ENCODE measurements at places on chromosomes 5 and 9. TPM values are rescaled to one million over a fixed set of nuclear protein-coding genes. Genes with fewer than 3 reads are reported as not detected.

DNA sequence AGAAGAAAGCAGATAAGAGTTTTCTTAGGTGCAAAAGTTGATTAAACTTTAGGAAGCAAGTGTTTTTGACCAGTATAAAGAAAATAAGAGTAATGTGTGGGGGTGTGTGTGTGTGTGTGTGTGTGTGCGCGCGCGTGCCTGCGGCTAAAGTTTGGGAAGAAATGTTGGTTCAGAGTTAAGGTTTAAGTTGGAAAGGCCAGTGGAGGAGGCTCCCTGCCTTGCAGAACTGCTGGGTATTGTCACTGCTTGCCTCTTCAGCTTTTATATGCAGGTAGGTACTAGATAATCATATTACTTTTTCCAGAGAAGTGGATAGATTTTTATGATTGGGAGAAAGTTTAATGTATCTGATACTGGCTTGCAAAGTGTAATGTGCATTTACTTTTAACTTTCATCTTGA is 2.0 kb downstream of the PIK3R1 start:
- no peaks in the 10 kb centered on the region for H3K27me3 ChIP-seq
- peaks cover 40% of the 10 kb centered on the region for H3K4me1 ChIP-seq

DNA sequence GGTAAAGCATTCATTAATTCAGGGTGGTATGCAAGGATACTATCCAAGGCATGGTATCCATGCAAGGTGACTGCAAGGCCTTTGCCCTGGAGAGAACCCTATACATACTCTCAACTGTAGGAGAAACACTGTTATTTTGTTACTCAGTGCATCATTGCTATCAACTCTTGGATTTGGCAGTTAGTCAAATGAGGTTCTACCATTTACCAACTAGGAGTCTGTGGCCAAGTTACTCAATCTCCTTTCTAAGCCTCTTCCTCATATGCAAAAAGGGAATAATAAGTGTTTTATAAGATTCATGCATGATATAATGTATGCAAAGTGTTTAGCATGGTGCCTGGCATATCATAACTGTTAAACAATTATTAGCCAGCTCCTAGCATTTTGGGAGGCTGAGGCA is 4.0 kb downstream of the PCDHGC3 start:
- DNase-seq = no peak
- H3K27ac ChIP-seq = no peak overlapping the region
- H3K4me3 ChIP-seq = no peak overlapping the region
- H3K27me3 ChIP-seq = no peaks in the 10 kb centered on the region
- H3K36me3 ChIP-seq = no peaks in the 10 kb centered on the region

- H3K27ac ChIP-seq = peak overlapping the region; percentile 93
- peaks cover 11% of the 10 kb centered on the region for H3K36me3 ChIP-seq
- DNase-seq = peak; percentile 81
Observed at GRCh38 chr9:131608493-131609037, 63.2 kb downstream of the PRRT1B start.

- no peak overlapping the region for H3K27ac ChIP-seq
- H3K36me3 ChIP-seq = no peaks in the 10 kb centered on the region
- no peak overlapping the region for H3K4me3 ChIP-seq
- no peak for DNase-seq
Observed at GRCh38 chr5:87151547-87151946, 116.1 kb upstream of the RASA1 start.

The CAPSL gene
- not detected for total RNA-seq

GRCh38 chr9:120710110-120710981 is 3.9 kb downstream of the MEGF9 start:
- H3K4me3 ChIP-seq = peak overlapping the region; percentile 33
- no peaks in the 10 kb centered on the region for H3K27me3 ChIP-seq
- peaks cover 34% of the 10 kb centered on the region for H3K4me1 ChIP-seq

The MATR3 gene
- total RNA-seq = 131 TPM

GRCh38 chr5:164818445-164818844 is 1313.0 kb downstream of the MAT2B start:
- H3K27me3 ChIP-seq = no peaks in the 10 kb centered on the region
- no peak overlapping the region for H3K27ac ChIP-seq
- H3K4me3 ChIP-seq = no peak overlapping the region

DNA sequence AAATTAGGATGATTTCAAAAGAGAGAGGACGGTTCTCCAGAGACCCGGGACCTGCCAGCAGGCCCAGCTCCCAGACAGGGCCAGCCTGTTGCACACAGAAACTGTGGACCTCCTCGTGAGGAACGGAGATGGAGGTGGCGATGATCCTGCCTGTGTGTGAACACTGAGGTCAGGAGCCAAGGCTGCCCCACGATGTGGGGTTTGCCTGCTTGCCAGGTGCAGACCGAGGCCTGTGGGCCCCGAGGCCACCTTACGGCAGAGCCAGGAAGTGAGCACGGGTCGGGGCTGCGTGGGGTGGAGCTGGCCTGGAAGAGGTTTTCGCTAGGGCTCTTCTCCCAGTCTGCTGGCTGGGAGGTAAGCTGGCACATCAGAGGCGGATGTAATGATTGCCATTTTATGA is 4.3 kb downstream of the FAM163B start:
- no peak overlapping the region for H3K27ac ChIP-seq
- DNase-seq = no peak
- no peaks in the 10 kb centered on the region for H3K4me1 ChIP-seq
- no peaks in the 10 kb centered on the region for H3K36me3 ChIP-seq
- peaks cover 5% of the 10 kb centered on the region for H3K27me3 ChIP-seq
- no peak overlapping the region for H3K4me3 ChIP-seq

DNA sequence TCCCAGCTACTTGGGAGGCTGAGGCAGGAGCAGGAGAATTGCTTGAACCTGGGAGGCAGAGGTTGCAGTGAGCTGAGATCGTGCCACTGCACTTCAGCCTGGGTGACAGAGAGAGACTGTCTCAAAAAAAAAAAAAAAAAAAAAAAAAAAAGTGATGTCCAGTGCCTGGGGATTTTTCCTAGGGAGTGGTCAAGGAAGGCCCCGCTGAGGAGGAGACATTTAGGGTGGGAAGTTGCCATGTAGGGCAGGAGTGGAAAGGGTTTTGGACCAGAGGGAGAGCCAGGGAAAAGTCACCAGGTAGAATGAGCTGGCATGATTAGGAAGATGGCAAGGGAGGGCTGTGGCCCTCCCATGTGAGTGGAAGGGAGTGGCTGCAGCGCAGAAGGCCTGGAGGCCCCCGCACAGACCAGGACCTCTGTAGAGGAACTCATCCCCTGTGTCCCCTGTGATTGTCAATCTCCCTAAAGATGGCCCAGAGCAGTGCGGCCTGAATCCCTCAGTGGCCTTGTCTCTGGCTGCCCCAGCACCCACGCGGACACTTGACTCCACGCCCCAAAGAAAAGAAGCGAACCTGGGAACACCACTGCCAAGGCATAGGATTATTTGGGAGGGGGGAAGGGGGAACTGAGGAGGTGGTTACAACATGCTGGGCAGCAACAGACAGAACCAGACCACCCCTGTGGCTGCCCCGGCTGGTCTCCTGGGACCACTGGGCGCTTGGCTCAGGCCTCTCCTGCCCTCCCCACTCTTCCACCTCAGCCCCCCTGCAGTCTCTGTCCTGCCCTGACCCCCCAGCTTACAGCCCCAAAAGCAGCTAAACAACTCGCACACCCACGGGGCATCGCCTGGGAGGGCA is 2.6 kb upstream of the SQSTM1 start:
- H3K4me3 ChIP-seq = peak overlapping the region; percentile 100
- peak overlapping the region; percentile 100 for H3K27ac ChIP-seq
- H3K36me3 ChIP-seq = peaks cover 13% of the 10 kb centered on the region
- H3K4me1 ChIP-seq = peaks cover 53% of the 10 kb centered on the region

- H3K4me1 ChIP-seq = peaks cover 18% of the 10 kb centered on the region
- no peak for DNase-seq
- H3K27ac ChIP-seq = no peak overlapping the region
- no peaks in the 10 kb centered on the region for H3K36me3 ChIP-seq
Observed at GRCh38 chr5:157860898-157861890, 2.2 kb upstream of the CLINT1 start.

- no peaks in the 10 kb centered on the region for H3K27me3 ChIP-seq
- H3K4me3 ChIP-seq = no peak overlapping the region
- H3K27ac ChIP-seq = no peak overlapping the region
- peaks cover 22% of the 10 kb centered on the region for H3K4me1 ChIP-seq
- H3K36me3 ChIP-seq = no peaks in the 10 kb centered on the region
- no peak for DNase-seq
Observed at GRCh38 chr5:154273028-154273617, 82.6 kb downstream of the GALNT10 start.

DNA sequence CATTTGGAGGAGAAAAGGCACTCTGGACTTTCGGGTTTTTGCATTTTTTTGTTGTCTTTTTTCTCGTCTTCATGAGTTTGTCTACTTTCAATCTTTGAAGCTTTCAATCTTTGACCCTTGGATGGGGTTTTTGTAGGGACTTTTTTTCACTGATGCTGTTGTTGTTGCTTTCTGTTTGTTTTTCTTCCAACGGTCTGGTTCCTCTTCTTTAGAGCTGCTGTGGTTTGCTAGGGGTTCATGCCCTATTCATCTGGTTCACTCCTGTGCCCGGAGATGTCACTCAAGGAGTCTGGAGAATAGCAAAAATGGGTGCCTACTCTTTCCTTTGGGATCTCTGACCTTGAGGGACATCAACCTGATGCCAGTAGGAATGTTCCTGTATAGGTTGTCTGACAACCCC is 378.6 kb upstream of the TYRP1 start:
- no peaks in the 10 kb centered on the region for H3K4me1 ChIP-seq
- no peak overlapping the region for H3K27ac ChIP-seq
- DNase-seq = no peak
- H3K27me3 ChIP-seq = no peaks in the 10 kb centered on the region

DNA sequence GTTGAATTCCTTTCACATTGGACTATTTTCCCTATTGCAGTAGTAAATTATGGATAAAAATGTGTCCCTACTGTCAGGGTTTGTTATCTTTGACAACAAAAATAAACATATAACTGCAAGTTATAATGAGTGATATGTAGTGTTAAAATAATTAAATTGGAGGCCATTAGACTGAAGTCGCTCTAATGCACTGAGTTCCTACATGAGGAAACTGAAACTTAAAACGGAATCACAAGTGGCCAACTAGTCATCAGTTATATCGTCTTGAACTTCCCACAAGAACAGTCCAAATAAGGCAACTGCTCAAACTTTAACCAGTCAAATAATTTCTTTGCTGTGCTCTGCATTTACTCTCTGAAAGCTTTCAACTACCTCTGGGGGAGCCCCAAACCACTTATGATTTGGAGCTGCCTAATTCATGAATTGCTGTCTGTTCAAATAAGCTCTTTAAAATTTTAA is 2.1 kb upstream of the IFT74 start:
- no peaks in the 10 kb centered on the region for H3K27me3 ChIP-seq
- DNase-seq = no peak
- H3K36me3 ChIP-seq = no peaks in the 10 kb centered on the region
- H3K4me3 ChIP-seq = no peak overlapping the region
- H3K4me1 ChIP-seq = peaks cover 17% of the 10 kb centered on the region

- no peak overlapping the region for H3K27ac ChIP-seq
- H3K27me3 ChIP-seq = no peaks in the 10 kb centered on the region
- H3K4me3 ChIP-seq = no peak overlapping the region
- H3K4me1 ChIP-seq = no peaks in the 10 kb centered on the region
- H3K36me3 ChIP-seq = no peaks in the 10 kb centered on the region
Observed at GRCh38 chr5:39775086-39775796, 350.5 kb upstream of the DAB2 start.

DNA sequence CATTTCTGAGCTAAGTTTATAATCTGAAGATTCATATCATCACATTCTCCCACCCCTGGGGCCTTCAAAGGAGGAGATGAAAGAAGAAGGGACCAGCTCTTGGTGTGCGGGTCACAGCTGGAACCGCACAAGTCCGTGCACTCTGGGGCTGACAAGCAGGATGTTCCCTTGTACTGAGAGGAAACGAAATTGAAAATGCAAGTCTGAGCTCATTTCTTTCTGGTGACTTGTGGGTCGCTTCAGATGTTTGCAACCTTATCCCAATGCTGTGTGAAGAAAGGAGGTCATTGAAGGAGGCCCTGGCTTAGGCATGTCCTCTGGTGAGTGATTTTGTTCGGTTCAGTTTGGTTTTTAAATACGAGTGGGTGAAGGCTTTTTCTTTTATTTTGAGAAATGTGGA is 59.6 kb downstream of the C9orf152 start:
- no peak overlapping the region for H3K4me3 ChIP-seq
- peak overlapping the region; percentile 2 for H3K27ac ChIP-seq
- H3K27me3 ChIP-seq = no peaks in the 10 kb centered on the region
- peaks cover 89% of the 10 kb centered on the region for H3K4me1 ChIP-seq
- H3K36me3 ChIP-seq = peaks cover 6% of the 10 kb centered on the region
- DNase-seq = no peak

GRCh38 chr5:10452768-10453331 is 11.2 kb downstream of the ROPN1L start:
- peaks cover 21% of the 10 kb centered on the region for H3K4me1 ChIP-seq
- DNase-seq = no peak
- H3K4me3 ChIP-seq = no peak overlapping the region
- no peaks in the 10 kb centered on the region for H3K27me3 ChIP-seq

The ANKRD20A1 gene
- 1.9 TPM for total RNA-seq

DNA sequence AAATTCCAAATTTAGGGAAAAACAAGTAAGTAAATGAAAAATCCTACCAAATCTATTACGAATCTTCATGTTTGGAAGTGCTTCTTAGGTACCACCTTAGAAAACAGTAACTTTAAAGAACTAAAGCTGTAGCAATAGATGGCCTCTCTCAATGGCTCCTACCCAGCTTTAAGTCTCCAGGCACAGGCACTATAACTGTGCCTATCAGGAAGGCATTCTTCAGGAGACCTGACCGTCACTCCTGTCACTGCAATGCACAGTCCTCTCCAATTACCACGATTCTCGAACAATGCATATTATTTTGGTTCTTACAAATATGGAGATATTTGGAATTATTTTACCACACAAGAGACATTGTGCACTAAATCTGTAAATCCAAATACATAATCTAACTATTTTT is 12.9 kb downstream of the NFIB start:
- no peak overlapping the region for H3K4me3 ChIP-seq
- H3K27me3 ChIP-seq = no peaks in the 10 kb centered on the region
- H3K4me1 ChIP-seq = peaks cover 98% of the 10 kb centered on the region
- no peak for DNase-seq
- H3K27ac ChIP-seq = peak overlapping the region; percentile 17
- H3K36me3 ChIP-seq = no peaks in the 10 kb centered on the region

GRCh38 chr5:149177911-149178565 is 36.7 kb downstream of the ABLIM3 start:
- H3K4me3 ChIP-seq = no peak overlapping the region
- H3K36me3 ChIP-seq = no peaks in the 10 kb centered on the region
- H3K27ac ChIP-seq = peak overlapping the region; percentile 80
- no peak for DNase-seq
- peaks cover 67% of the 10 kb centered on the region for H3K4me1 ChIP-seq
- H3K27me3 ChIP-seq = no peaks in the 10 kb centered on the region

The LAMC3 gene
- 0.56 TPM for total RNA-seq

DNA sequence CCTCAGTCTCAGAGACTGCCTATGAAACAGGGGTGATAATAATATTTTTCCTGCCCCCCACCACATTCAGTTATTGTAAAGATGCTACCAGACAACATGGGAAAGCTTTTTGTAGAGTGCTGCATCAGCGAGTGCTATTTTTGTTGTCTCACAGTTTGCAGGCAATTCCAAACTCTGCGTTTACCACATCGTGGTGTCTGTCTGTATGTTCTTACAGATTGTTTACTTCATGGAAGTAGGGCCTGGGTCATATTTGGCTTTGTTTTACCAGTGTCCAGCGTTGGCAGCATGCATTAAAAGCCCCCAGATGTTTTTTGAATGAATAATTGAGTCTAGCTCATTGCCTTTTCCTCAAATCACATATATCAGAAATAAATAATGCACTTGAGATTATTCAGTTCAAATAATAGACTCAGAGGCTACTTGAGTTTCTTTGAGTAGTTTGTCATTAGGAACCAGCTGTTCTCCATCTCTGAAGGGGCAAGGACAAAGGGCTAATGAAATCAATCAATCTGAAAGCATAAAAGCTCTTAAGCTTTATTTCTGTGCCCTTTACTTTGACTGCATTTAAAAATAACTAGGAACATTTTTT is 243.7 kb downstream of the CWC27 start:
- no peak for DNase-seq
- H3K27ac ChIP-seq = no peak overlapping the region
- no peaks in the 10 kb centered on the region for H3K27me3 ChIP-seq
- no peak overlapping the region for H3K4me3 ChIP-seq
- H3K4me1 ChIP-seq = peaks cover under 1% of the 10 kb centered on the region
- no peaks in the 10 kb centered on the region for H3K36me3 ChIP-seq
